ENCODE measurements at places on chromosomes 5 and 9.

DNA sequence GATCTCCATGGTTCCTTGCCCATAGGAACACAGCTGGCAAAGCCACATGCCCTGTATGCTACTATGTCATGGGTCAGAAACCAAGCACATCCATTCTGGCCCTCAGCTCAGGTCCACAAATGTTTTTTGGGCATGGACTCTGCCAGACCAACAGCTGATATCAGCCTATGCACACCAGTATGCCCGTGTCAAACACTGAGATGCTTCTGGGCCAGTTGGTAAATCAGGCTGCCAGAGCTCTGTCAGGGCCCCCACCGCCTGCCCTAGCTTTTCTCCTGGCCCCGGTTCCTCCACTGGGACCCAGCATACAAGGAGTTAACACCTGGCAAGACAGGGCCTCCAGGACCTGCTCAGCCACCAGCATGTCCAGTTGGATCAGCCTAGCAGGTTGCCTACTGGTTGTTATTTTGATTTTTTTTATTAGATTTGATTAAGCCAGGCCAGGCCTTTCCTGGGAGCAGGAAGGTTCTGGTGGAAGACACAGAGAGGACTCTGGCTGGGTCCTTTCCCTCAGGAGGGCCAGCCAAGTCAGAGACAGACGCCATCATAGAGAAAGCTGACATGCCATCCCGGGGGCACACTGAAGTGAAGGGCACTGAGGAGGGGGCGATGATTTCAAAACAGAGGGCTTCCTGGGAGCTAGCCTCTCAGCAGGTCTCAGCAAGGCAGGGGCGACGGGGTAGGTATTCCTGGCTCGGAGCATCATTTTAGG is 65.8 kb downstream of the TSTD2 start:
- no peak for DNase-seq

DNA sequence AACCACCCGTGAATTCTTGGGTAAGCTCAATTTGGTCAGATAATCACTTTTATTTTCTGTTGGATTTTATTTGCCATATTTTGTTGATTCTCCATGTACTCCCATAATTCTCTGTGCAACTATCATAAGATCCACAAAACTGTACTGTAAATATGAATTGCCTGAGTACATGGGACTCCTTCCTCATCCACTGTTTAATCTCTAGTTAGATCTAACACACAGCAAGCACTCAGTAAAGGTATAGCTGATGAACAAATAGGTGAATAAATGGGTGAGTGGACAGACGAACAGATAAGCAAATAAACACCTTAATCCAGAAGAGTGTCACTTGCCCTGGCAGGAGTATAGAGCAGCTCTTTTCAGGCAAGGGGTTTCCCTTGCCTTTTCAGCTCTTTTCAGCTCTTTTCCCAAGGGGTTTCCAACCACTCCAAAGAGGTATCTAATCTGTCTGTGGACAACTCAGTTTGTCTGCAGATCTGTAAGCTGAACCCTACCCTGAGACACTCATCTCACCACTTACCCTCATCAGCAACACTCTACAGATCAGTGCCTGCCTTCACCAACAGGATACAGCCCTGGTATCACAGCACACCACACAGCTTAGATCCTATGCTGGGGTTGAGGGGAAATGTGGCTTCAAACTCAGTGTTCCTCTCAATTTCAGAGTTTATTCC is 51.2 kb downstream of the SIL1 start:
- no peak for DNase-seq

- no peak for DNase-seq
Measured at GRCh38 chr5:107565791-107566767, 104.7 kb downstream of the EFNA5 start.

DNA sequence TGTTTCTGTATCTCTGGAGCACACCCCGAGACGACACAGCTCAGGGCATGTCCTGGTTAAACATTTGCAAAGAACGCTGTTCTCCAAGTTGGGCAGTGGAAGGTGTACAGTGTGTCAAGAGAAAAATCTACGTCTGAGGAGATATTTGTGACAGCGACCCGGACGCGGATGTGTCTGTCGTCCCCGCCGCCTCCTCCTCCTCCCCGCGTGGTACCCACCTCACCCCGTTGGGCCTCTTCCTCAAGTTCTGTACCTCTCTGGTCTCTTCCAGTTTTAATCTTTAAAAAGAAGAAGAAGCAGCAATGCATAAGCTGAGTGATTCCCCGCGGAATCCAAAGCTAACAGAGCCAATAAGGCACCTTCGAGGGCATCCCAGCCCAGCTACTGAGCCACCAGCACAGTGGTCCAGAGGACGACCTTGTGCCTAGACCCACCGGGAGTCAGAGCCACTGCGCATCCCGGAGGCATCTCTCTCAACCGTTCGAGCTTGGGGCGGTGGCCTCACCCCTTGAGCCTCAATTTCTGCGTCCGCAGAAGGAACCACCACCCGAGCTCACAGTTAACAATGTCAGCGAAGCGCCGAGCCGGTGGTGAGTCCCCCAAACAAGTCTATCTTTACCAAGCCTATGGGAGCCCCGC is 467 bp downstream of the C9orf78 start:
- DNase-seq = no peak

GRCh38 chr5:39640552-39640951 is 215.8 kb upstream of the DAB2 start:
- DNase-seq = no peak

Measured in activated CD8-positive, alpha-beta memory T cell treated with anti-CD3 and anti-CD28 coated beads for 1 hour (primary cell).